ENCODE measurements at places on chromosomes 5 and 9.

GRCh38 chr9:112179816-112180215 lies 4.7 kb upstream of the SUSD1 start:
- no peak for ATAC-seq

- no peak for ATAC-seq
Observed at GRCh38 chr9:102950346-102950745, 44.8 kb upstream of the CYLC2 start.

DNA sequence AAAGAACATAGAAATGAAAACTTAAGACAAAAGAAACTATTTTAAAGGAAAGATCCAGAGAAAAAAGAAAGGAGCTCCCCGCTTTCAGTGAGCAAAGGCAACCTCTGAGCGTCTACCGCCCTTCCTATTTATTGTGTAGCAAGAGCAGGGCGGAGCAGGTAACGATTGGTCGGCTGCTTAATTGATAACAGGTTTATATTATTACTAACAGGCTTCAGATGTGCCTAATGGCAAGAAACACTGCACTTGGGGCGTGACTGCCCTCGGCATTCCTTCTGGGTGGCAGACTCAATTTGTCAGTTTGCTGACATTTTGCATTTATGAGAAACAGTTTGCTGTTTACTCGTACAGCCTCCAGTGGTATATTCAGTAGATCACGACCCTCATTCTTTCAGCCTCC lies 482.7 kb upstream of the C9orf72 start:
- ATAC-seq: no peak

DNA sequence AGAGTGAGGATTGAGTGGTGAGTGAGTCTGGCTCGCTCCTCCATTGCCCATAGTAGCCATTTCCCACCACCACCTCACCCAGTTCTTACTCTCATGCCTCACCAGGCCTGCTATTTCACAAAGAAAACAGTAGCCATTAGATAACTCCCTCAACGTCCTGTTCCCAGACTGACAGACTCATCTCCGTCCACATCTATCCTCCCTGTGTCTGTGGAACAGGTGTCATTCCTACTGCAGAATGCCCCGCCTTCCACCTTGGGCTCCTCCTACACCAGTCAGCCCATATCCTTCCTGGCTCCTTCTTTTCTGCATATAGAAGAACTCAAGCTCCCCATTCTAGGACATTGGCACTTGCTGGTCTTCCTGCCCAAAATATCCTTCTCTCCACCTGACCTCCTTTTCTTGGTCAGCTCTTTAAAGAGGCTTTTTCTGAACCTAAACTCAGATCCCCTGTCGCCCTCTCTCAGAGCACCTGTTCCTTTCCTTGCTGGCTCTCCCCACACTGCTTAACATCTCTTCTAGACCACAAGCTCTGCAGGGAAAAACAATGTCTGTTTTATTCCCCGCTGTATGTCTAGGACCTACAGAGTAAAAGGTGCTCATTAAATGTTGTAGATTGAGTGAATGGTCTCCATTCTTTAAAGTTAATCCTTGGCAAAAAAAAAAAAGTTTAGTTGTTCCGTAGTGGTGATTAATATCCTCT lies 3.2 kb downstream of the TNFAIP8 start:
- no peak for ATAC-seq

- ATAC-seq: no peak
Observed at GRCh38 chr5:109164001-109164400, 245.8 kb downstream of the PJA2 start.

Measured in SK-N-SH treated with all-trans-retinoic acid at 6 μM for 48 hours (cell line).